Occipital lobe (tissue), 3 donors: ENCODE measurements at places on chromosomes 2 and 18.

GRCh38 chr18:58468191-58468590 is 160.7 kb downstream of the ALPK2 start:
- no peak for DNase-seq

DNA sequence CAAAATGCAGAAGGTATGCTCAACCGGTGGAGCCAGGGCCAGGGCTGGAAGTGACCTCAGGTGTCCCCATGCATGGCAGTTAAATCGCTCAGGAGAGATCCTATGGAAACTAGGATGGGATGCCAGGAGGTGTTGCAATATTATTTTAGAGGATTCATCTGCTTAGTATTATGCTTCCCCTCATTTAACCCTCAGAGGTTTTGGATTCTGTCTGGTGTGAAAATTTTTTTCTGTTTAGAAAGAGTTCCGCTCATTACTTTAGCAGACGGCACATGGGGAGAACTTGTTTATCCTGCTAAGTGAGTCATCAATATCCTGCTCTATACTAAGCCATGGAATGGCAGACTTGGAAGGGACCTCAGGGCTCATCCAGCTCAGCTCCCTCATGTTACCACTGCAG is 42.5 kb downstream of the TRIB2 start:
- DNase-seq = no peak

DNA sequence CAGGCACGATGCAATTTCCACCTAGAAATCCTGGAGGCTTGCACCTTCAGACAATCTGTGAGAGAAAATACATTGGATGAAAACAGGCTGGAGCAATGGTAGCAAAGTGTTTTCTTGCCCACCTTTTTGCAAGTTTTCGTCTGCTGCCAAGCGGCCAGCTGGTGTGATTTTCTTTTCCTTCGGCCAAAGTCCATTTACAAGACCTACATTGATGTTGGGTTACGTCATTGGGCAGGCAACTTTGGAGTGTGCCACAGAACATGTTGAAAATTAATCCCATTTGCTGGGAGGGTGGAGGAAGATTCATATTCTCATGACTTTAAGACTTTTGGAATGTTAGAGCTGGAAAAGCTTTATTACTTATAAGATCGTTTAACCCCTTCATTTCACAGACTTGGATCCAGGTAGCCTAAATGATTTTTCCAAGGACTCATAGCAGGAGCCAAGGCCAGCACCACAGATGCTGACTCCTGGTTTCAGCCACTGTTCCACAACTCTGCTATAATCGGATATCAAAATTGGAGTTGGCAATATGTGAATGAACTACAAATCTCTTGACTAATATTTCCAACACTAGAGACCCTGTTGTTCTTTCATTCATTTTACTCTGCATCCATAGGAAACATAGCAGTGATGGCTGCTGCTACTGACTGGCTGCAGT is 352.1 kb downstream of the RND3 start:
- DNase-seq = no peak

DNA sequence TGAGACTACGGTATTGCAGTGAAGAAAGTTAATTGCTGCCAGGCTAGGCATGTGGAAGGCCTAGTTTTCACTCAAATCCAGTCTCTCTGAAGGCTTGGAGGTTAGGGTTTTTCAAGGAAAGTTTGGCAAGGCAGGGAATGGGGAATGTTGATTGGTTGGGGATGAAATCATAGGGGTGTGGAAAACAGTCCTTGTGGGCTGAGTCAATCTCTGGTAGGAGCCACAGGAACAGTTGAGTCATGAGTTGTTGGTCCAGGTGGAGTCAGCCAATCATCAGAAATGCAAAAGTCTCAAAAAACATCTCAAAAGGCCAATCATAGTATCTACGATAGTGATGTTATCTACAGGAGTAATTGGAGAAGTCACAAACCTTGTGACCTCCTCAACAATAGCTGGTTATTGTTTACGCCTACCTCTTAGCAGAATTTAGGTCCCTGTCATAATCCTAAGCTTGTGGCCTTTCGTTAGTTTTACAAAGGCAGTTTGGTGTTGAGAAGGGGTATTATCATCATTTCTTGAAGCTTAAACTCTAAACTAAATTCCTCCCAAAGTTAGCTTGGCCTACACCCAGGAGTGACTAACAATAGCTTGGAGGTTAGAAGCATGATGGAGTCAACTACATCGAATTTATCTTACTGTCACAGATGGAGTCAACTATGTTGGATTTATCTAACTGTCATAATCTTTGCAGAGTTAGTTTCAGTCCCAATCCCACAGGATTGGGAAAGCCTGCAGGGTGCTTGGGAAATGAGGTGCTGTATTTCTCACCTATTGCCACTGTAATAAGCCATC is 33.7 kb upstream of the APCDD1 start:
- DNase-seq = no peak

- no peak for DNase-seq
These were observed 54.3 kb upstream of the TSPYL6 start for GRCh38 chr2:54310311-54310710.

GRCh38 chr18:13433685-13434084 is 215.1 kb downstream of the LDLRAD4 start:
- DNase-seq = no peak
